ENCODE measurements at places on chromosomes 3 and 15.

GRCh38 chr3:31402117-31402516 is 130.6 kb upstream of the STT3B start:
- no peak for DNase-seq

GRCh38 chr15:55742927-55743728 is at the start of gene PRTG:
TSS of gene PRTG (minus strand) at chr15:55743152. CDS start at chr15:55742931, 221 bp downstream.
- peak; percentile 74 for DNase-seq

GRCh38 chr3:26271848-26272247 is 350.7 kb upstream of the LRRC3B start:
- no peak for DNase-seq

DNA sequence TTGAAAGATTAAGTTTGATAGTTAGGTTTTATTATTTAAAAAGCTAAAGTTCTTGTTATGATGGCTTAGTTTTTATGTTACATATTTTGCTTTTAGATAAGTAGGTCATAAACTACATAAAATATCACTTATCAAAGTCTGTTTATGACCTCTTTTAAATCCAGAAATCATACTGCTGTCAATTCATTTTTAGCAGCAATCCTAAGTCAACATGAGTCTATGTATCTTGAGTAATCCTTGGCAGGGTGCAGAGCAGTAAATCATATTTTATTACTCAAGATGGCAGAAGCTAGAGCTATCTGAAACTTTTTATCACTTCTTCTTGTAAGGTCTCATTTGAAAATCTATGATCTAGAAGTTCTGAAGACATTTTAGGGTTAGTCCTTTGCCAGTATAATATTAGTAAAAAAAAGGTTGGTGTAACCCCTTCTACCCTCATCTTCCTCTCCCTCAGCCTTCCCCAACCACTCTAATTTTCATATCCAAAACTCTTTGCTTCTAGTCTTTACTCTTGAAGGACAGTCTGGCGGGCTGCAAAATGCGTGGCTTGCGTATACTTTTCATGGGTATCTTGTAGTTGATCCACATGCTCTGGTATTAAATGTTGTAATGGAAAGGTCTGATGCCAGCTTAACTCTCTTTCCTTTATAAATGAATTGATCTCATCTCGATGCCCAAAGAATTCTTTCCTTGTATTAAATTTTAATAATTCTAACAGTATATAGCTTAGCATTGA is 134.0 kb upstream of the THRB start:
- DNase-seq = peak; percentile 24

DNA sequence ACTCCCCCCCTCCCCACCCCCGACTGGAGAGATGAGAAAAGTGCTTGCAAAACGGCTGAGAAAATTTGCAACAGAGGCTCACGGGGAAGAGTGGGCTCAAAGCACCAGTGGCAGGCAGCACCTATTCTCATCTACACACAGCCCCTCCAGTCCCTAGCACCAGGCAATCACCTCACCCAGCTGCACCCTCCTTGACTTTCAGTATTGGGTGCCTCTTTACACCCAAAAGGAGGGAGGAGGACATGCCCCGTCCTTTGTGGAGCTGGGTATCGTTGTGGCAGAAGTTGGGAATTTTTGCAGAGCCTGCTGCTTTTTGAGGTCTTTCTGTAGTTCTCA is 182.8 kb upstream of the TOPAZ1 start:
- DNase-seq = no peak

GRCh38 chr3:8113626-8114025 is 388.0 kb upstream of the LMCD1 start:
- DNase-seq = no peak

- DNase-seq = no peak
Measured at GRCh38 chr3:116032176-116032575, 408.9 kb downstream of the GAP43 start.

DNA sequence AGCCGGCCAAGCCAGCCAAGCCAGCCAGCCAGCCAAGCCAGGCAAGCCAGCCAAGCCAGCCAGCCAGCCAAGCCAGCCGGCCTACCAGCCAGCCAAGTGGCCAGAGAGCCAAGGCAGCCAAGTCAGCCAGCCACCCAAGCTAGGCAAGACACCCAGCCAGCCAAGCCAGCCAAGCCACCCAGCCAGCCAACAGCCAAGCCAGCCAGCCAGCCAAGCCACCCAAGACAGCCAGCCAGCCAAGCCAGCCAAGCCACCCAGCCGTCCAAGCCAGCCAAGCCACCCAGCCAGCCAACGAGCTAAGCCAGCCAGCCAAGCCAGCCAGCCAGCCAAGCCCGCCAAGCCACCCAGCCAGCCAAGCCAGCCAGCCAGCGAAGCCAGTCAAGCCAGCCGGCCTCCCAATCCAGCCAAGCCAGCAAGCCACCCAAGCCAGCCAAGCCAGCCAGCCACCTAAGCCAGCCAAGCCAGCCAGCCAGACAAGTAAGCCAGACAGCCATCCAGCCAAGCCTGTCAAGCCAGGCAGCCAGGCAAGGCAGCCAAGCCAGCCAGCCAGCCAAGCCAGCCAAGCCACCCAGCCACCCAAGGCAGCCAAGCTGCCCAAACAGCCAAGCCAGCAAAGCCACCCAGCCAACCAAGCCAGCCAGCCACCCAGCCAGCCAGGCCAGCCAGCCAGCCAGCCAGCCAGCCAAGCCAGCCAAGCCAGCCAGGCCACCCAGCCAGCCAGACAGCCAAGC is 200.5 kb downstream of the GOLGA6L6 start:
- no peak for DNase-seq

DNA sequence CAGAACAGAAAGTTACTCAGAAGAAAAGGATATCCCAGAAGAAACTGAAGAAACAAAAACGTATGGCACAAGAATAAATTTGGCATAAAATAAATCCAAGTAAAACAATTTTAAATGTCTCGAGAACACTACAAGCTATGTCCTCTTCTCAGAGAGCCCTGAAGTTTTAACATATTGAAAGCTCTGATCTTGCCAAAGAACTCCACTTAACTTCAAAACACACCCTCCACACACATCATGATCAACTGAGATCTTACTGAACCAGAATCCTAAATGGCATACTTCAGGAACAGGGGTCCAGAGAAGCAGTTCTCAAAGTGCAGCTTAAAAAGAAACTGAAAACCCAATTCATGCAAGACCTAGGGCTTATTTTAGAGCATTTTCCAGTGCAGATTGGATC is 194.3 kb downstream of the MAGI1 start:
- no peak for DNase-seq

DNA sequence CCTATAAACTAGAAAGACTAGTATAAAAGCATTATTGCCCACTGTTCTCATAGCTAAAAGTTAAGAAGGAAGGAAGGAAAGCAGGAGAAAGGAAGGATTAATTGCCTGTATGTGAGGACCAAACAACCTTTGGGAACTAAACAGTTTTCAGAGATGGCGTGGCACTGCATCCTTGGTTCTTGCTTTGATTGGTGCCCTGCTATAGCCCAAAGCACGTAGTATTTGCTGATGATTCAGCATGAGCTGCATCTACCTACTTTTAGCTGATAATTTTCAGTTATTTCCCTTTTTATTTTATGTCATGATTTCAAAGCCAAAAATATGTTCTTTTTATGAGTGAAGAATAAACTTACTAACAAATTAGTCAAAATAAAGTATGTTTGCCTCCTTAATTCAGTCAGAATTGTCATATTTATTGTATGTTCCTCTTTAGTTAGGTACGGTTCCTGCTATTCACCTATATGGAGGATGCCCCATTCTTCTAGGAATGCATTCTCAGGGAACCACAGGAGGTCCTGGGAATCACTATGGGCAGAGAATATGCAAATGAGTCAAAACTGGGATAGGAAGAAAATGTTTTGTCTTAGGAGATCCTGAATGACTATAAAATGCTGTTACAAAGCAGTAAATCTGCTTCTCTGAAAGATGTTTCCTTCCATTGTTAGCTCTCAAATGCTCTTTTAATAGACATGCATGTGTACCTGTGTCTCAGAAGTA is 65.4 kb upstream of the THSD4 start:
- DNase-seq = peak; percentile 42

- DNase-seq = peak; percentile 4
Measured at GRCh38 chr3:154018100-154018696, 103.0 kb upstream of the ARHGEF26 start.

GRCh38 chr15:78003539-78004008 is 73.9 kb downstream of the TBC1D2B start:
- no peak for DNase-seq

DNA sequence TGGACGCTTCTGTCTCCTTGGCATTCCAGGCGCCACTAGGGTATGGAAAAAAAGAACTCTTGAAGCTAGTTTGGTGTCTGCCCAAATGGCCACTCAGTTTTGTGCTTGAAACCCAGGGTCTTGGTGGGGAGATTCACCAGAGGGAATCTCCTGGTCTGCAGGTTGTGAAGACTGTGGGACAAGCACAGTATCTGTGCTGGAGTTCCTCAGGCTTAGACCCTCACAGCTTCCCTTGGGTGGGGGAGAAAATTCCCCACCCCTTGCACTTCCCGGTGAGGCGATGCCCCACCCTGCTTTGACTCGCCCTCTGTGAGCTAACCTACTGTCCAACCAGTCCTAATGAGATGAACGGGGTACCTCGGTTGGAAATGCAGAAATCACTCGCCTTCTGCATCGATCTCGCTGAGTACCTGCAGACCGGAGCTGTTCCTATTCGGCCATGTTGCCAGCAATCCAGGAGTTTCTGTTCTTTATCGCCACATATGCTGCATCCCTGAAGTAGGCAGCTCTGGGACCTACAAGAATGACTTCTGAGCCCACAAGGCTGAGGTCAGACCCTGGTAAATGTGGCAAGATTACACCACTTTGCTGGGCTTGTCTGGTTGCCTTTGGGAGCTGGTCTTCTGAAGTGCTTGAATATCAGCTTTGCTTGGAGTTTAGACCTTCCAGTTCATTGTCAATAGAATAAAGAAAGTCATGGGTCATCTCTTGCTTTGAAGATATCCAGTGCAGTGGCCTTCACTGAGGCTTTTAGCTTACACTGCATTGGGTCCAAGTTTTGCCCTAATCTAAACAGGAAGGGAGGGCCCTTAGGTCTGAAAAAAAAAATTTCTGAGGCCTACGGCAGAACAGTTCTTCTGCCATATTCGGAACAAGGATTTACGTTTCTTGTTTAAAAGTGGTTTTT is 51.0 kb downstream of the SLC2A2 start:
- DNase-seq = no peak

GRCh38 chr3:162166543-162166942 is 669.9 kb downstream of the OTOL1 start:
- DNase-seq = peak; percentile 42

- DNase-seq = no peak
Measured at GRCh38 chr3:125552401-125552800, 32.4 kb upstream of the SNX4 start.

GRCh38 chr3:46935989-46936558 is 40.5 kb downstream of the CCDC12 start:
- DNase-seq = no peak

DNA sequence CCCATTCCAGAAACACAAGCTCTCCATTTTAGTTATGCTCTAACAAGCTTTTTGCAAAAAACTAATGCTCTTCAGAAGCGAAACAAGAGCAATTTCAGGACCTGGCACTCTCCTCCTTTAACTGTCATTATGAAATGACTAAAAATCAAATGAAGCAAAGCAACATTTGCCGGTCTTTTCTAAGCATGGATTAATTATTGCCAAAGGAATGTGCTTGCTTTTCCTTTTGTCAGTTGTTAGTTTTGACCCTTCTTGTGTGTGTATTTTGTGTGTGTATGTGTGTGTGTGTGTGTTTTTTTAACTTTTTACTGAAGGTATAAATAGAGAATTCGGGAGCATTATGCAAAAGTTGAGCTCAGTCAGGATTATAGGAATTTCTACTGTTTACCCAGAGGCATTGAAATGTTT is 509.1 kb downstream of the TUSC7 start:
- DNase-seq = no peak

GRCh38 chr3:128301186-128302023 is 148.1 kb downstream of the EEFSEC start:
- no peak for DNase-seq

- DNase-seq = no peak
Measured at GRCh38 chr3:123395235-123395634, 53.7 kb downstream of the ADCY5 start.

GRCh38 chr3:79378064-79378463 is 389.7 kb downstream of the ROBO1 start:
- DNase-seq = no peak

GRCh38 chr15:29309139-29309538 is 39.5 kb upstream of the NSMCE3 start:
- DNase-seq = no peak

- DNase-seq = no peak
Measured at GRCh38 chr15:98433346-98433745, 215.0 kb upstream of the IGF1R start.

- DNase-seq = no peak
Measured at GRCh38 chr3:160455846-160456245, 6.3 kb upstream of the TRIM59 start.

GRCh38 chr3:185717627-185718402 is 107.0 kb downstream of the IGF2BP2 start:
- peak; percentile 37 for DNase-seq

DNA sequence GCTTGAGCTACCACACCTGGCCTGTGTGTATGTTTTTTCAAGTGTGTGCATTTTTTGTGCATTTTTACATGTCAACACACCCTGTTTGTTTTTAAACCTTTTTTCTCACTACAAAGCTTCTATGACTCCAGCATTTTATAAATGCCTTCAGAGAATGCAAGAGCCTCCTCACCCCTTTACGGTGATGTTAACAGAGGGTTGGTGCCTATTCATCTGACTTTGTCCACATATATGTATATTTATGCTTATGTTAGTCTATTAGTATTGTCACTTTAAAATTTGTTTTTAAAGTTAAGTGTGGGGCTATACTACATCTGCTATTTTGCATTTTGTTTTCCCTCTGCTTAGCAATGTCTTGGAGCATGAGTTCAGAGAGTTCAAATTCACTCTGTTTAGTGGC is 45.8 kb downstream of the EEFSEC start:
- no peak for DNase-seq

GRCh38 chr15:78342021-78342420 is 1.9 kb downstream of the CRABP1 start:
- no peak for DNase-seq

DNA sequence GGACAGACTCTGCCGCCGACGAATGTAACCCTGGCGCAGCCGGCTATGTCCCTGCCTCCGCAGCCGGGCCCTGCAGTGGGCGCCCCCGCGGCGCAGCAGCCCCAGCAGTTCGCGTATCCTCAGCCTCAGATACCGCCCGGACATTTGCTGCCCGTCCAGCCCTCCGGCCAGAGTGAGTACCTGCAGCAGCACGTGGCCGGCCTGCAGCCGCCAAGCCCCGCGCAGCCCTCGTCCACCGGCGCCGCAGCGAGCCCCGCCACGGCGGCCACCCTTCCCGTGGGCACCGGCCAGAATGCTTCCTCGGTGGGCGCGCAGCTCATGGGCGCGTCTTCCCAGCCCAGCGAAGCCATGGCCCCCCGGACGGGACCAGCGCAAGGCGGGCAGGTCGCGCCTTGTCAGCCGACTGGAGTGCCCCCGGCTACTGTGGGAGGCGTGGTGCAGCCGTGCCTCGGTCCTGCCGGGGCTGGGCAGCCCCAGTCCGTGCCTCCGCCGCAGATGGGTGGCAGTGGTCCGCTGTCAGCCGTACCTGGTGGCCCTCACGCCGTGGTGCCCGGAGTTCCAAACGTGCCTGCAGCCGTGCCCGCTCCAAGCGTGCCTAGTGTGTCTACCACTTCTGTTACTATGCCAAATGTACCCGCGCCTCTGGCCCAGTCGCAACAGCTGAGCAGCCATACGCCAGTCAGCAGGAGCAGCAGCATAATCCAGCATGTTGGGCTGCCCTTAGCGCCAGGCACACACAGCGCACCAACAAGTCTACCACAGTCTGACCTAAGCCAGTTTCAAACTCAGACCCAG is 2.4 kb downstream of the TSC22D2 start:
- DNase-seq = peak; percentile 40

GRCh38 chr3:76585794-76586392 is 454.0 kb upstream of the ROBO2 start:
- peak; percentile 10 for DNase-seq

- DNase-seq = no peak
Measured at GRCh38 chr3:61563313-61564271, 2.2 kb downstream of the PTPRG start.

GRCh38 chr15:90641581-90642463 is 75.3 kb upstream of the BLM start:
- no peak for DNase-seq
